ENCODE measurements at places on chromosomes 12 and 14.

DNA sequence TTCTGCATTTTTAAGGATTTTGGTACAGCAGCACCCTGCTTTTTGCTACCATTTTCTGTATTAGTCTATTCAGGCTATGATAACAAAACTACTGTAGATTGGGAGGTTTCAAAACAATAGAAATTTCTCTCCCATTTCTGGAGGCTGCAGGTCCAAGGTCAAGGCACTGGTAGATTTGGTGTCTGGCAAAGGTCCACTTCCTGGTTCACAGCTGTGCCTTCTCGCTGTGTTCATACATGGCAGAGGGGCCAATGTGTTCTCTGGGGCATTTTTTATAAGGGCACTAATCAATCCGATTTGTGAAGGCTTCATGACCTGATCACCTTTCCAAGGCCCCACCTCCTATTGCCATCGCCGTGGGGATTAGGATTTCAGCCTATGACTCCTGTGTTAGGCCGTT is 268.1 kb upstream of the RTL1 start:
- no peak for DNase-seq

DNA sequence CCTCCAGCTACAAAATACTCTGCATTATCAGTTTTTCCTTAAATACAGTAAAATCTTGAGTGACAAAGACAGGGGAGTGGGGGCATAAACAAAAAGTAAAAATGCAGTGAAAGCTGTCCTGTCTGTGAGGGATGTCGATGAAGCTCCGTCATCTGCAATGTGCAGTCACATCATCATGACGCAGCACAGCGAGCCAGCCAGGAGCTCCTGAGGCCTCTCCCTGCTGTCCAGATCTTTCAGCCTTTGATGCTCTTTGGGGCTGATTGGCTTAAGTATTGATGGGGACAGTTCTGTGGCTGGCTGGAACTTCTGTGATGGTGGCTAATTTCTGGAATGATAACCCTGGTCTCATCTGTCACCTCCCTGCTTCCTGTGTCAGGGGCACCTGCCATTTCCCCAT is 54.6 kb upstream of the TRAF3 start:
- DNase-seq, result no peak

DNA sequence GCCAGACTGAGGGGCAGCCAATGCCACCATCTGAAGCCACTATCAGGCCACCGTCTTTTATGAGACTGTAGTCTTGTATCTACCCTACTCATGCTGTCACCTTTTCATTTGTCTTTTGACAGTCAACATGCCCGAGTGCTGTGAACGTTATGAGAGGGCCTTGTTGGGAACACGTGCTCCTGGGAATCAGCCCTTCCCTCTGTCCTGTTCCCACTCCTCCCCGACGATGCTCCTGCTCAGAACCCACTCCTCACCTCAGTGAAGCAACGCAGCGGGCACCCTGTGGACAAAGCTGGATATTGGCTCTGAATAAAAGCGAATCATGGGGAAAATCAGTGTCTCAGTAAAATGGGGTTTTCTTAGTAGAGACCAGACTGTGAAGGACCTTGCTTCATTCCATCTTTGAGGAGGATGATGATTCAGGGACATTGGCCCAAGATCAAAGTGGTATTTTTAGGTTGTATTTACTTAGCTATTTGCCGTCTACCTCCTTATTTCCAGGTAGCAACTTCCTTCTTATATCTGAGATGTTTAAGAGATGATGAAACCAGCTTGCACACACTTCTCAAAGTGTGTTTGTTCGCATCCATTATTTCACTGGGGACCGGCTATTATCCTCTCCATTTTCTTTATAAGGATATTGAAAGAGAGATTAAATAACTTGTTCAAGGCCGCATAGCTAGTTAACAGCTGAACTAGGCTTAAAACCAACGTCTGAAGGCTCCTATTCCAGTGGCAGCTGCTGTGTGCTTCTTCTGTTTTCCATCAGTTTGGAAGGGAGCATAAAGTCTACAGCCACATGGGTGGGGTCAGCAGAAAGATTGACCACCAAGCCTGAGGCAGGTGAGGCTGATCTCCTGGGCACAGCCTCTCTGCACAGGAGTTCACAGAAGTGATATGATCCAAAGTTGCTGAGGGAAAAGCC is 43.9 kb upstream of the CTDSP2 start:
- no peak for DNase-seq

DNA sequence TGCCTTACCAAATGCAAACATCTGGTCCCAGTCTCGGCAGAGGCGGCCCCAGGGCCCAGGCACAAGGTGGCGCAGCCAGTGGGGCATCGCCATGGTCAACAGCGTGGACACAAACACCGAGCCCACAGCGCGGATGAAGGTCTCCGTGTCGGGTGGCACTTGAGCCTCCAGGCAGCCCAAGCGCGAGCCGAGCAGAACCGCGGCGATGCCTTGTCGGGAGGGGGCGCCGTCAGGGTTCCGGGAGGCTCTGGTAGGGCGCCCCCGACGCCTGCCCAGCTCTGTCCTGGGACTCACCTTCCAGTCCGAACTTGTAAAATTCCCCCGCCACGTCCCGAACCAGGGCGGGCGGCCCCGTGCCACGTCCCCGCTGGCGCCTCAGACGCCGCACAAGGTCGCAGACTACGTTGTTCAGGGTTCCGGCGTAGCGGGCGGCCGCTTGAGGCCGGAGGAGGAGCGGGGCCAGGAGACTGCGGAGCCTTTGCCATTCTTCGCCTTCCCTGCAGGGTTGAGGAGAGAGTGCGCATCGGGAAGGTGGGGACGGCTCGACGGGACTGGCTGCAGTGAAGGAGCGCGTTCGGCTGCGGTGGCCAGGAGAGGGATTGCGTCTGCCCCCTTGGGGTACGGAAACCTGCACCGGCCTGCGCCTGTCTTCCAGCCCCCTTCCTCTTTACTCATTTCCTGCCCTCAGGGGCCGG is 1.7 kb downstream of the CYP27B1 start:
- DNase-seq, result no peak

DNA sequence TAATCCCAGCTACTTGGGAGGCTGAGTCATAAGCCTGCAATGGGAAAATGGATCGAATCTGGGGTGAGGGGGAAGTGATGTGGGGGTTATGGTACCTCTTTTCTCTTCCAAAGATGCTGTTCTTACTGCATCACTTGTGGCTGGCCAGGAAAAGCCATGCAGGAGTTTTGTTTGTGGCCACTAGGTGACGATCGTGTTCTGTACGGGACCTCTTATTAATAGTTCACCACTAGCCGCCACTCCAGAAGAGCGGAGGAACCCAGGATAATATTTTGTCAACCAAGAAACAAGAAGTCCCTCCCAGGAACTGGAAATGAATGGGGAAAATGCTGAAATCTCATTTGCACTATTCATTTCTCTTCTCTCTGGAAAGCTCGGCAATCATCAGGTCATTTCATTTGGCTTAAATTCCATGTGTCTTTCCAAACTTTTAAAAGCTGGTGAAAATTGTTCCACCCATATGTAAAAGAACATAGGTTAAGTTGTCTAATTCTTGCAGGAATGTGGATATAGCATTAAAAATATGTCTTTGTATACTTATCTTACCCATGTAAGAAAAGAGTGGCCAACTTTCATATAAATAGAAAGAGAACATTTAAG is 8.9 kb downstream of the GPR65 start:
- peak; percentile 86 for DNase-seq

DNA sequence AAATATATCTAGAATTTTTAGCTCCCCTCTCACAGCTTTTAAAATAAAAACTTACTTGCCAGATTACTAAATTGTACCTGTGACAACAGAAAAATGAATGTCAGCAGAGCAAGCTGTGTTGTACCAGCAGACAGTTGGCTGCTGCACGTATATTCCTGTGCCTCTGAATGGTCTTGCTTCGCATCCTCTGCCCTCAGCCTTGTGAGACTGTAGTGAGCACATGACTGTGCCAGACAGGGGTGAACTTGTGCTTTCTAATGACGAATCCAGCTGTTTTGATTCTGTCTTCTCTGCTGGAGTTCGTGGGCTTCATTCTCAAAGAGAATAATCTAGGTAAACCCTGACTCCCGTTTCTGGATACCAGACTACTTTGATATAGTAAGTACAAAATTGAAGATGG is 58.3 kb upstream of the FRMD6 start:
- peak; percentile 11 for DNase-seq

- DNase-seq, result no peak
These were observed 103.2 kb downstream of the TPH2 start for GRCh38 chr12:72041811-72042210.

- DNase-seq, result no peak
These were observed 61.9 kb upstream of the ARHGAP5 start for GRCh38 chr14:32015166-32015565.

- peak; percentile 69 for DNase-seq
These were observed 3.2 kb downstream of the AJUBA start for GRCh38 chr14:22978981-22979671.

- peak; percentile 68 for DNase-seq
These were observed 6.1 kb downstream of the CCDC184 start for GRCh38 chr12:48189331-48190125.

DNA sequence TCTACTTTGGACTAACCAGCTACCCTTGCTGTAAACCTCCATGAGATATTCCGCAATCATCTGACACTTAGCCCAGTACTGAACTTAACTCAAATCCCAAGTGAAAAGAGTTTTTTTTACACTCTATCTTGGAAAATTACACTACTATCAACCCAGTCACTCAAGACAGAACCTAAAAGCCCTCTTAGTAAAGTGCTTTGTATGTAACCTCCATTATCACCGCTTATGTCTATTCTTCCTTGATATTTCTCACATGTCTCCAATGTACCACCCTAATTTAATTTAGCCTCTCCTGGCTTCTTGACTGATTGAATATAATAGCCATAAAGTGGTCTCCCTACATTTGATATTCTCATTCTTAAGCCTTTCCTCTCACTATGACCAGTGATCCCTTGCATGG is 168.8 kb upstream of the SYT1 start:
- DNase-seq, result no peak

- DNase-seq, result peak; percentile 22
These were observed 30.9 kb upstream of the EMP1 start for GRCh38 chr12:13165617-13166041.

DNA sequence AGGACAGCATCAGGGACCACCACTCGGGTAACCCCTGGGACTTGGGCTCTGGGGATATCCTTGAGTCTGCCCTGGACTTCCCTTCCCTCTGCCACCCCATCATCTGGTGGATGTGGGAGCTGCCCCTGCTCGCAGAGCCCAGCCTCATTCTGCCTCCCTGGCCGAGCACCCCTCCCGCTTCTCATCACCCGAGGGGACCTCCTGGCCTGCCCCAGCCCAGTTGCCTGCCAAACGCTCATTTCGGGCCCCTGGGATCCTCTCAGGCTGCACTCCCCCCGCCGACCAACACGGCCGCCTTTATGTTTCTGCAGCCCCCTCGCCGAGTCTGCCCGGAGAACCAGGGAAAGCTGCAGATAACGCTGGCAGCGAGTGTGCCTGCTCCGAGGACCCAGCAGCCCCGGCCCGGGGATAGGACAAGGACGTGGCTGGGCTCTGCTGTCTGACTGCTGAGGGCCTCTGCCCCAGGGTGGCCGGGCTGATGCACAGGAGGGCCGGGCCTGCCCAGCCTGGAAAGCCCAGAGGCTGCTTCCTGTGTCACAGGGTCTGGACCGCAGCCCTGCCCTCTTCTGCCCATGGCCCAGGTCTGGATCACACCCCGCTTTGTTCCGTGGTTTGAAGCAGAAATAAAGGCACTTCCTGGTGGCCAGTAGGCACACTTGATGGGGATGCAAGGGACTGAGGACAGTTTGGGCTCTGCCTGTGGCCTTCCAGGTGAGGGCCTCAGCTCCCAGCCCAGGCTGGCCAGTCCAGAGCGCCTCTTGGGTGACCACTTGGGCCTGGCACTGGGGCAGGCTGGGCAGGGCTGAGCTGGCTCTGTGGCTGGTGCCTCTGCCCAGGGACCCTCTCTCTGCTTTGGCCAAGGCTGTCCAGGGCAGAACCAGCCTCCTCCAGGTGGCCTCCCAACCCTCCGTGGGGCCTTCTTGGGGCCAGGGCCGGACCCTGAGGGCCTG is 4.9 kb upstream of the EXOC3L4 start:
- DNase-seq, result no peak

DNA sequence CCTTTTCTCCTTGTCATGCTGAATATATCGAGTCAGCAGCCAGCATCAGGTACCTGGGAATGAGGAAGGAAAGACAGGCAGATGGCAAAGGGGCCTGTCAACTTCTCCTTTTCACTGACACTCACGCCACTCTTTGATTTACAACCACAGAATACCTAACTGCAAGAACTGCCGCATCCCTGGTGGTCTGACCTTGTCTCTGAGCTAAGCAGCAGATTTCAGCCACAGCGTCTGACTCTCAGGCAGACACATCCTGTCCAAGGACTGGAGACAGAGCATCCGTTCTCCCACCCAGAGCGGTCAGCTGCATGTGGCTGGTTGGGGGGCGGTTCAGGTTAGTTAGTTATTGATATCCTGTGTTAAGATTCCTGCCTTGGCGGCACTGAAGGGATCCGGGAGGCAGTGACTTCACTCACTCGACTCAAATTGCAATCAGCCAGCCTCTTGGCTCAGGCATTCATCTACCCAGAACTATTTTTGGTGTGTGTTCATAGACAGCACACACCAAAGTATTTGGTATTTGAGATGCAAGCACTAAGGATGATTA is 11.2 kb upstream of the MAP1LC3B2 start:
- no peak for DNase-seq

DNA sequence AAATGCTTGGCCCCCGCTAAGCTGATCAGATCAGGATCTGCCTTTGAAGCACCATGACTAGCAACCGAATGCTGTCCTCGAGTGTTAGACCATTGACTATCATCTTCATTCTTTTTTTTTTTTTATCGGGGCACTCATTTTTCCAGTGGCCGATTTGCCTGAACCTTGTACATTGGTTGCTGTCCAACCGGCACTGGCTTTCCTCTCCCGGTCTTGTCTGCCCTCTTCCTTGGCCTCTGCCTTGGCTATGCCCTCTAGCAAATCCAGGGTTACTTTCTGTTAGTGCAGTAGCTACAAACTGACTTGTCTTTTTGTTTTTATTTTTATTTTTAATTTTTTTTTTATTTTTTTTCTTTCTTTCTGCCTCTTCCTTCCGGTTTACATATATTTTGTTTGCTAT is 102.3 kb downstream of the ALG10 start:
- no peak for DNase-seq

DNA sequence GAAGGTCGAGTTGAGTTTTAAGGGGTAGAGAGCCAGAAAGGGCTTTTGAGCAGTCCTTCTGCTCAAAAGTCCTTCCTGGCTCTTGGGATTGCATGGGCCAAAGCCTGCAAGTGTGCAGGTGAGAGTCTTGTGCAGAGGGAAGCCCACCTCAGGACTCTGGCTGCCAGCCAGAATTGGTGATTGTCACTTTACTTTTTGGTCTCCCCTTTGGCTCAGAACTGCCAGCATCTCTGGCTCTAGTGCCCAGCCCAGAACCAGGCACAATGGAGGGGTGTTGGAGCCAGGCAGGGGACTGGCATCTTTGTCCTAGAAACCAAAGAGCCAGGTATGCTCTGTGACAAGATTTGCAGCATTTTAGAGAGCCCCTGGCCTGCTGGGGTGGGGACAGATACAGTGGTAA is 23.5 kb downstream of the FAM222A start:
- DNase-seq, result no peak

- DNase-seq, result no peak
These were observed 1135.8 kb downstream of the BCL11B start for GRCh38 chr14:98136012-98136789.

- DNase-seq, result no peak
These were observed 401.8 kb downstream of the BTG1 start for GRCh38 chr12:91743704-91744321.

- peak; percentile 95 for DNase-seq
These were observed 8.0 kb downstream of the YY1 start for GRCh38 chr14:100246809-100247428.

GRCh38 chr12:66438601-66439000 is 136.3 kb downstream of the HELB start:
- no peak for DNase-seq

Data from NCI-H1694 (cell line).